ENCODE measurements at places on chromosomes 12 and 14.
A peak's percentile ranks its signal among the peaks of the same experiment; 100 is the strongest.

DNA sequence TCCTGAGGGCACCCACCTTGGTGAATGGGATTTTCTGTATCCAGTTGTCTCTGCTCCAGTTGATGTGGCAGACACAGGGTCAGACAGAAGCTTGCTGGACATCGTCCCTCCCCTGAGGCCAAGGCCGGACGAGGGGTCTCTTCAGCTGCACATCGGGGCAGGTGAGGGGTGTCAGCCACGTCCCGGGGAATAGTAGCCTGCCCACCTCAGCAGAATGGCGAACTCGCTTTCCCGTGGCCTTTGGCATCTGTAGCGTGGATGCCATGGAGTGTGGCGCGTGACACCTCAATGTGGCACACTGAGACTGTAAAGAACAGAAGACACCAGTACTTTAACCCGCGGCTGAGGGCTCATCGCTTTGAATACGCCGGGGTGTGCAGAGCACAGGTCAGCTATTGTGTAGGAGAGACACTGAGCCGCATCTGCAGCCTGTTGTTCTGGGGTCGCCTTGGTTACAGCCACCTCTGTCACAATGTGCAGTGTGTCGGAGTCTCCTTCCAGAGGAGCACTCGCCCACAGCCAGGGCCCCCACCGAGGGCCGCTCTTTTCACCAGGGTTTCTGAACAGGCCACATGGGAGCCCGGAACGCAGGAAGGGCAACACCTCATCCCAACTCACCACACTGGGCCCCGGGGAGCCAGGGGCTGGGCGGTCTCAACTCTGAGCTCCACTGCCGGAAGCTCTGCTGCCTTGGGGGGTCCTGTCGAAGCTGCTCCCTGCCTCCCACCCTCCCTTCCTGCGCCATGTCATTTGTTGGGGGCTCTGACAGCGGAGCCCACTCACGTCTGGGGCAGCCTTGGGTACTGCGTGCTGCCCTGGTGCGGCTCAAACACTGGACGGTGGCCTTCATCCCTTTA, 77.0 kb downstream of the ADGRD1 start:
- DNase-seq: no peak

DNA sequence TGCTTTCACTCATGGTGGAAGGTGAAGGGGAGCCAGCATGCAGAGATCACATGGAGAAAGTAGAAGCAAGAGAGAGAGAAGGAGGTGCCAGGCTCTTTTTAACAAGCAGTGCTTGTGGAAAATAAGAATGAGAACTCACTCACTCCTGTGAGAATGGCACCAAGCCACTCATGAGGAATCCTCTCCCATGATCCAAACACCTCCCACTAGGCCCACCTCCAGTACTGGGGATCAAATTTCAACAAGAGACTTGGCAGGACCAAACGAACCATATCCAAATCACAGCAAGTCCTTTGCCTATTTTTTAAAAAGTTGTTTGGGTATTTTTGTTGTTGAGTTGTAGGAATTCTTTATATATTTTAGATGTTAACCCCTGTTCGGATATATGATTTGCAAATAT, 245.9 kb upstream of the ARID2 start:
- DNase-seq: no peak

DNA sequence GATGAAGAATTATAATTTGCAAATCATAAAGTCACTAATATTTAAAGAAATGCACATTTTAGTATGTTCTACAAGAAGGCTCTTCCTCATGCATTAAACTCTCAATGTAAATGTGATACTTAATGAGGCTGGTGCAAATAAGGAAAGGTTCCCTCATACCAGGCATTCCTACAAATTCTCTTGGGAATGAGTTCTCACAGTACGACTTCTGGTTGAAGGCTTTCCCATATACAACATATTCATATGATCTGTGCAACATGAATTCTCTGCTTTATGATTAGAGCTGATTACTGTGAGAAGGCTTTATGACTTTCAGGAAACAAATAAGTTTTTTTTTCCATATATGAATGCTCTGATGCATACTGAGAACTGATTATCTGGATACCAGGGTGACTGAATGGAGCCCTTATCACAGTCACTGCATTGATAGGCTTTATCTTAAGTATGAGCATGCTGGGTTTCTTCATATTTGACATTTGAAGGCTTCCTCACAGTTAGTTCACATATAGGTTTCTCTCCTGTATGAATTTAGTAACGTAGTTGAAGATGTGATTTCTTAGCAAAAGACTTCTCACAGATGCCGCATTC, 293.9 kb downstream of the RAD51B start:
- DNase-seq: peak; percentile 31

GRCh38 chr12:119544765-119545625, 48.6 kb upstream of the TMEM233 start:
- DNase-seq: peak; percentile 63

- no peak for DNase-seq
These were observed 172.1 kb upstream of the PLEKHG7 start for GRCh38 chr12:92530706-92531105.

DNA sequence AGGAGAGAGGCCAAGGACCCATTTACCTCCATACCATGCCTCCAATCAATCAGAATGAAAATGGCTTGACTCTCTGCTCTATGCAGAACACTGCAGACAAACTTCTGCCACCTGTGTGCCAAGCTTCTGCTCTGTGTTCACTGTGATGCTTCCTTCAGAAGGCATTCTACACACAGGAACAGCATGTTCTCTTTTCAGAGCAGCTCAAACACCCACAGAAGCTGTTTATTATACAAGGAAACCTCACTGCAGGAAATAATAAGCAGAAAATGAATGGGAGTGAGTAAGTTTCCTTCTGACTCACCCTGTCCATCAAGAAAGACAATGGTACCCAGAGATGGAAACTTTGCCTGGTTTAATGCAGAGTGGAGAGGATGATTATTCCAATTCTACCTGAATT, 2.4 kb upstream of the ESR2 start:
- peak; percentile 83 for DNase-seq

GRCh38 chr14:87524011-87524410, 469.0 kb downstream of the GALC start:
- no peak for DNase-seq

- no peak for DNase-seq
These were observed 375.7 kb downstream of the NELL2 start for GRCh38 chr12:44500423-44500822.

DNA sequence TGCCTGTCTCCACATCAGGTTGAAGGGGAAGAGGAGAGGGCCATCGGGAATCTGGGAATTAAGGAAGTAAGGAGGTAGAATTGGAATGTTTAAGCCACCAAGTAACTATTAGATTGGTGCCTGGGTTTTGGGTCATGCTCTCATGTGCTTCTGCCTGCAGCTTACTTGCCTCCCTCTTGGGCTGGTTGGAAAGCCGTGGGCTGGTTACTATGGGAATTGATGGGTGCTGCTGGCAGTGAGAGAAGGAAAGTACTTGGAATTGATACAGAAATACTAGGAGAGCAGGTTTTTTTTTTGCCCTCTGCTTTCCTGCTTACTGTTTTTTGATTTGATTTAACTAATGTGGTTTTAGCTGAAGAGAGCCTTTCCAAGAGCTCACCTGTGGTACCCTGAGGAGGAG, 493.5 kb upstream of the RGS6 start:
- no peak for DNase-seq

GRCh38 chr12:32183650-32184049, 77.0 kb downstream of the BICD1 start:
- DNase-seq: peak; percentile 71

DNA sequence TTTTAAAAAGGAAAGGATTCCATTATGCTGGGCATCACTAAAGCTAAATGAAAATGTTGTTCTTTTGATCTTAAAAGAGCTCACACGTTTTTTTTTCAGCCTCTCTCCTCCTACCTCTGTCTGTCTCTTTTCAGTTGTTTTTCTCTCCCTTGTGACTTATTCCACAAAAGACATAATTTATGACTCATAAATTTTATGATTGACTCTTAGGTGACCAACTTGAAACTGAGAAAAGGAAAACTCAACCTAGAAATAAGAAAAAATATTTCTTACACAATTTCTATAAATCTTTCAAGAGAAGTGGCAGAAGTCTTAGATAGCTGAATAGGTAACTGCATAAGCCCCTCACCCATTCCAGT, 227.7 kb upstream of the DDHD1 start:
- DNase-seq: no peak

- DNase-seq: no peak
These were observed 14.8 kb upstream of the PTHLH start for GRCh38 chr12:27987331-27987730.

DNA sequence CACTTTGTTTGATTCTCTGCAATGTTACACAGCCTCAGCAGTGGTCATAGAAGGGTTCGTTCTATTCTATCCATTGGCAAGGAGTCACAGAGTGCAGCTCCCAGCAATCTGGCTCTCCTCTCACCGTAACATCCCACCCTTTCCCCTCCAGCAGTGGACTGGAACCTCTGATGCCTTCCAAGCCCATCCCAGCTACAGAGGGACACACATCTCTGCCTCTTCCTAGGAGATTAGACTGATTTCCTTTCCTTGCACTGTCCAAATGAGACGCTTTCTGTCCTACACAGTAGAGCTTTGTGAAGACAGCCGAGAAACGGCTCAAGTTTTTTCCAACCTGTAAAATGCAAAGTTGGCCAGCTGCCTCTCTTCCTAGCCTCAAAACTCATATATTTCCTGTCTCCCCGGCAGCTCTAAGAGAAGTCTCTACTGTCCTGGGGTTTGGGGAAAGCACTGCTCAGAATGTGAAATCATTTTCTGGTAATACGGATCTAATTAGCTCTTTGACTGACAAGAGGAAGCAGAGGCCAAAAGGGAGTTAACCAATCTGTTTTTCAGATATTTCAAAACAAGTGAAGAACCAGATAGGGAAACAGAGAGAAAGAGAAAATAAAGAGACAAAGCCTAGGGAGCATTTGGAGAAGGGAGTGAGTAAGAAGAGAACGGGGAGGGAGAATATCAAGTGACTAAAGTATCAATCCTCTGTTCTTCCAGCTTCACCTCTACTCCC, 516 bp downstream of the NINJ2 start:
- no peak for DNase-seq

GRCh38 chr12:124923905-124924734, 9.7 kb upstream of the UBC start:
- DNase-seq: peak; percentile 73

GRCh38 chr14:105273062-105273461, 24.7 kb downstream of the BTBD6 start:
- no peak for DNase-seq

GRCh38 chr12:27610374-27610773, 85.9 kb upstream of the REP15 start:
- DNase-seq: peak; percentile 59

DNA sequence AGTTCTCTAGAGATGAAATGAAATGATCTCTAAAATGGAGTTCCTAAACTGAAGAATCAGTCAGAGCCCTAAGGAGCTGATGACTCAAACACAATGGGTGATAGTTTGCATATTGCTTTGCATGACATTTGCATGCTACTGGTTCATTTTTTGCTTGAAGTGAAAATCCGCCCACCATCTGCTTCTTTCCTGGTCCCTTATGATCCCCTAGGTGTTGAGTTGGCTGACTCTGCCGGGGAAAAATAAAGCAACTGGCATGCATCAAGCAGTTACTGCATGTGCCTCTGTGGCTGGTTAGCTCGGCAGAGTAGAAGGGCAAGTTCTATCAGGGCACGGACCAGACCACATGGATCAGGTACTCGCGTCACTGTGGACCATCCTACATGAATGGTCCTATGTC, 151.1 kb downstream of the PPM1H start:
- no peak for DNase-seq

GRCh38 chr14:99176156-99176945, 95.6 kb downstream of the BCL11B start:
- DNase-seq: no peak

DNA sequence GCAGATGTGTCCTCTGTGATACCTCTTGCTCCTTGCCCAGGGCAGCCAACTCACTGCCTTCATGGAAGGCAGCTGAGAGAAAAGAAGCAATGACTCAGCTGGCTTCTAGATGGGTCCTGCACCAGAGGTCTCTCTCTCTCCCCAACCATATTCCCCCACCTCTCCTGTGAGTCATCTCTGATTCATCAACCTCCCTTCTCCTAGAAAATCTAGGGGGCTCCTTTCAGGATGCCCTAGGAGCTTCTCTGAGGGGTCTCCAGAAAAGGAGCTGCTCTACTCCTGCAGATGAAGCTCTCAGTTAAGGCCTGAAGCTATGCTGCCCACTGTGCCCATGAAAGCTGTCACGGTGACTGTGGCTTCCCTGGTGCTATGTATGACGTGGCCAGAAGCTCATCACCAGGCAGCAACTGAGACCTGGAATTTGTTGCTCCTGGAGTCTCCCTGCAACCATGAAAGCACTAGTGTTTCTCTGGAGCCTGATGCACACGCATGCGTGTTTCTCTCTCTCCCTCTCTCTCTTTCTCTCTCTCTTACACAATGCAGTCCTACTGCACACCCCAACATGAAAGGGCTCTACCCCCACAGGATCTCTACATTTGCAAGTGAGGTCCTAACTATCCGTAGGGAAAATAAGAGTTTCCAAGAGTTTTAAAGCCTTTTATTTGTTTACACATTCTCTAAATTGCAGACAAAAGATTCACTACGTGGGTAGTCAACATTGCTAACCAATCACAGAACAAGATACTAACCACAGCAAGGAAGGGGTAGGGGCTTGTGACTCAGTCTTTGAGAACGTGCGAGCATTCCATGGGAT, 285.3 kb downstream of the DPF3 start:
- DNase-seq: peak; percentile 92

DNA sequence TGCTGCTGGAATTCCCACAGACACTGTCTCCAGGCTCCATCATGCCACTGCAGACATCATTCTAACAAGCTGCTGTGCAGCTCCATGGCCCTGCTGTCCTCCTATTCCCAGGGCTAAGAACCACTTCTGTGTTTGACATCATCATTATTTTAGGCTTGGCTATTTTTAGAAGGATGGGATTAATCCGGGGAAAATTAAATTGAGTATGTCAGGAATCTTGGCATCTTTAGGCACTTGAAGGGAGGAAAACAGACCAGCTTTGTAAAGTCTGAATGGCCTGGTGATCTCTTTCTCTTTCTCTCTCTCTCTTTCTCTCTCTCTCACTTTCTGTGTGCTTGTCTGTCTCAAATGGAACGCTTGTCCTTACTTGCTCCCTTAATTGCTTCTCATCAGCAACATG, 568.3 kb upstream of the FLRT2 start:
- DNase-seq: no peak

- no peak for DNase-seq
These were observed 27.8 kb downstream of the TOGARAM1 start for GRCh38 chr14:44989497-44990440.

GRCh38 chr14:68598621-68599447, 194.0 kb downstream of the ZFP36L1 start:
- peak; percentile 94 for DNase-seq

DNA sequence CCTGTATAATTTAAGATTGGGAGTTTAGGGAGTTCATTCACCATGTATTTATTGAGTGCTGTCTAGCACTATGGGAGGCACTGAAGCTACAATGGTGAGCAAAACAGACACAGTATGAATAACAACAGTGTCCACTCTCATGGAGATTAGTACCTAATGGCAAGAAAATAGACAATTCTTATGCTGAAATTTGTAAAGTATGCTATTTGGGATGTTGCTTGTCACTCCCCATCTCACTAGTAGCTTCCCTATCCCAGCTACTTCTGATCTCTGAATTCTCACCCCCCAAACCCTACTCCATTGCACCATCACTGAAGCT, 4.0 kb downstream of the GDF11 start:
- DNase-seq: no peak
